ENCODE measurements at places on chromosomes 2 and 18. TPM values are rescaled to one million over a fixed set of nuclear protein-coding genes. Genes with fewer than 3 reads are reported as not detected.

Gene MOB1A
- total RNA-seq = 81.3 TPM

Gene MRPL44
- 18.4 TPM for total RNA-seq

Gene VWA3B
- 0.40 TPM for total RNA-seq

Gene VWC2L
- not detected for total RNA-seq

Gene ERBB4
- 0.12 TPM for total RNA-seq

Gene STARD6
- not detected for total RNA-seq

Gene HEATR5B
- total RNA-seq = 14.8 TPM

Gene FAM98A
- 41.4 TPM for total RNA-seq

Gene SLC14A1
- total RNA-seq = 0.52 TPM

Gene REG1B
- not detected for total RNA-seq

Gene TMEM17
- 2.3 TPM for total RNA-seq

GRCh38 chr18:69528435-69528834 is 127.7 kb downstream of the DOK6 start:
- ATAC-seq = no peak

DNA sequence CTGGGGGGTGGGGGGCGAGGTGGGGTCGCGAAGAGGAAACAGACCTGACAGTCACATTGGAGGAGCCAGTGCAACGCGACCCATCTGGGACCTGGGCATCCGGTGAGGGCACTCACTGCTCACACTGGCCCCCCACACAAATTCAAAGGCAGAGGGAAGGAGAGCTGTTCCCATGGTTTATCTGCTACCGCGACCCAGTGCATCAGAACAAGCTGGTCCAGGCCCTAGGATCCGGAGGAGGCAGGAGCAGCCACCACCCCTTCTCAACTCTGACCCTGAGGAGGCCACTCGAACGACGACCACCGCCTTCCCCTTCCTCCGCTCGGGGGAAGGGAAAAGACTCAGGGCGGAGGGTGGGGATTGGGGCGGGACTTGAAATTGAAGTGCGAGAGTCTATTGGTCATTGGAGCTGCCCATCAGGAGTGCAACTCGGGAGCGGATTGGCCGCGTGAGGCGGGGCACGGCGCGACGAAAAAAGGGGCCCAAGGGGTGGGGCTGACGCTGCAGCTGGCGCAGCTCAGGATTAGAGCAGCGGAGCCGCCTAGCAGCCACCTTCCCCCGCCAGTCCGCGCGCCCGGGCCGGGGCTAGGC is at the start of gene CDK5R2:
CDK5R2 (plus strand) TSS at position 526 of the 591 bp plus-strand sequence. CDS start 155 bp downstream, outside the sequence.
- ATAC-seq = peak; percentile 68

DNA sequence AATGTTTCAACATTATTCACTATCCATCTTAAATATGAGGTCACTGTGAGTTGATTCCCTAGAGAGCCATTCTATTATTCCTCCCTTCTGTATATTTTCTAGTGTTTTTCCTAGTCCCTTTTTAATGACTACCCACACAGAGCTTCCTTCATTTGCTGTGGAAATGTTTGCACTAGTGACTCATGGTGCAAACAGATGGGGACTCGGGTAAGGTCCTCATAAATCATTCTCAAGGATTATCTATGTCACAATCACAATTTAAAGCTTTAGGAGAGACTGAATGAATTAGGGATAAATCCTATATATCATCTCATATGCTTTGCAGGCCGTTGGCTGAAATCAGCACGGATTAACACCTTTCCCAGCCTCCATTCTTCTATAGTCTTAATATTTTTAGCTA is 159.6 kb downstream of the DCC start:
- no peak for ATAC-seq

- ATAC-seq = peak; percentile 83
Measured at GRCh38 chr18:11392980-11393885, 216.2 kb upstream of the SLC35G4 start.

GRCh38 chr2:109660046-109660860 is 46.1 kb downstream of the SOWAHC start:
- ATAC-seq = peak; percentile 81

- no peak for ATAC-seq
Measured at GRCh38 chr2:149597050-149597667, 9.6 kb upstream of the MMADHC start.

DNA sequence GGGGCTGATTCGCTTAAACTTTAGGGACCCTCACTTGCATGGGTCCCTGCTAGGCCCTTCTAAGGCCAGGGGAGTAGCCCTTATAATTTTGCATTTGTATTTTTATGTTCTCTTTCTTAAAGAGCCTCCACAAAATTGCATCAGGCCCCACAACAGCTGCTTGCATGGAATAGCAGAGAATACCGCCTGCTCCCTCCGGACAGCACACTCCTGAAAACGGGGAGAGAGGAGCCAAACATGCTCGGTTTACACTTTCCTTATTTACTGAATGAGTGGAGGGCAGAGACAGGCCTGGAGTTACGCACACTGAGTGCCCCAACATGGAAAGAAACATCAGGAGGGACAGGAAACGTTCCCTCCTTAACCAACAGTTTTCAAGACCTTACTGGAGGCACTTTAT is 132.2 kb downstream of the ANTXR1 start:
- ATAC-seq = no peak

DNA sequence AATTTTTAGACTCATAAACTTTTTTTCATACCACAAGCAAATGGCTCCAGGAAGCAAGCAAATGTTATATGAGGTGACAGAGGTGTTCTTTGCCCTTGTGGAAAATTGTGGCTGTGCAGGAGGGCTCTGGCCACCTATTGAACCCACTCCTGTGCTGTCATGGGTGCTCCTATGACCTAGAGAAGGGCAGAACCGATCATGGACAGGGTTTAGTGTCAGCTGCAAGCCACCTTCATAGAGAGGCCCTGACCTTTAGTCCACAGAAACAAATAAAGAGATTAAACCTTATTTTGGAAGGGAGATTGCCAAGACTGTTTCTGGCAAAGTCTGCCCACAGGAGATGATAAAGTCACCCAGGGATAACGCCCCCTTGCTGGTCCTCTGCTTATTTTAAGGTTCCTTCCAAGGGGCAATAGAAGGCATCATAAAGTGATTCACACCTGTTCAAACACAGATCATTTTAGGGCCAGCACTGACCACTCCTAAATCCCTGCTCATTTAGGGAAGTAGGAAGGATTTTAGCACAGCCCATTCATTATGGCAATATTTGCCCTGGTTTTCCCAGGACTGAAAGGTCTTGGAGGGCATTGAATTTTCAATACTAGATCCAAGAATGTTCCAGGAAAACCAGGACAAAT is 26.1 kb upstream of the STAT4 start:
- ATAC-seq = no peak

DNA sequence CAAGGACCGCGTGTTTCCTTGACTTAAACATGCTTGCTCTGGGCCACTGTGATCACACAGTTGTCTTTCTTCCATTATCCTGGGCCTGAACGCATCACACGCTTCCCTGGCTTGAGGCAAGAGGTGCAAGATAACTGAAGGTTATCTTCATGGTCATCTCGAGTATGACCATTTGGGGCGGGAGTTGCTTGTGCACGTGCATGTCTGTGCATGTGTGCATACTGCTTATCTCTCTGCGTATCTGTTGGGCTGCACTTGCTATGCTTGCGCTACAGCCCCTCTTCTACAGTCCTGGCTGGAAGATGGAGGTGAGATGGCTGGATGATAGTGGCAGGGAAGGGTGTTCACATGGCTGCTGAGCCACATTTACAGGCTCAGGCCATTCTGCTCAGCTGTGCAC is 27.2 kb upstream of the EFR3B start:
- no peak for ATAC-seq

DNA sequence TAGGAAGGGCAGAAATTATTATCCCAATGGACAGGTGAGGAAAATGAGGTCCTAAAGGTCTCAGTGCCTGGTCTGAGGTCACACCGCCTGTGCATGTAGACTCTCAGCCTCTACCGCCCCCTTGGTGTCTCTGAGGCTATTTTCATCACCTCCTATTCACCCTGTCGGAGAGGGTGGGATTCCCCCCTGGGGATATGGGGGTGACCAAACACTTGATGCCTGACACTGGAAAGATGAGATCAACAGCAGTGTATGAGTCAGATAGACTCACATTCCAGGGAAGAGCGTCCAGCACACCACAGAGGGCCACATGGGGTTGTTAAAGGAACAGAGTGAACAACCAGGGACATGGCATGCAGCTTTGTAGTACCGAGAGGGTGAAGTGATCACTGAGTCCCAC is 199.7 kb downstream of the SMAD2 start:
- no peak for ATAC-seq

- ATAC-seq = no peak
Measured at GRCh38 chr2:173157676-173158293, 82.1 kb downstream of the MAP3K20 start.

- ATAC-seq = no peak
Measured at GRCh38 chr2:236636261-236636660, 66.6 kb downstream of the ACKR3 start.

All from esophagus mucosa (tissue), 1 donor.